ENCODE measurements at places on chromosomes 3 and 15. TPM values are rescaled to one million over a fixed set of nuclear protein-coding genes. Genes with fewer than 3 reads are reported as not detected.

C3orf20 gene
- 0.18 TPM for total RNA-seq

KBTBD13 gene
- not detected for total RNA-seq

DNA sequence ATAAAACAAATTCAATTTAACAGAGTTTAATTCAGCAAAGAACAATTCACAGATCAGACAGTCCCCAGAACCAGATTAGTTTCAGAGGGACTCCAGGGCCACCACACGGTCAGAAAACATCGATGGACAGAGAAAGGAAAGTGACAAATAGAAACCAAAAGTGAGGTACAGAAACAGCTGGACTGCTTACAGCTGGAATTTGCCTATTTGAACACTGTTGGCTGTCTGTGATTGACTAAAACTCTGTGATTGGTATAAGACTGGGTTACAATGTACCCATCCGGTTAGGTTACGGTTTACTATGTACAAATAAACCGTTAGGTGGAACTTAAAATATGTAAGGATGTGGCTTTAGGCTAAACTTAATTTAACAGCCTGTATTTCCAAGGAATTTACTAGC, 30.3 kb downstream of the MOBP start:
- DNase-seq = no peak

DNA sequence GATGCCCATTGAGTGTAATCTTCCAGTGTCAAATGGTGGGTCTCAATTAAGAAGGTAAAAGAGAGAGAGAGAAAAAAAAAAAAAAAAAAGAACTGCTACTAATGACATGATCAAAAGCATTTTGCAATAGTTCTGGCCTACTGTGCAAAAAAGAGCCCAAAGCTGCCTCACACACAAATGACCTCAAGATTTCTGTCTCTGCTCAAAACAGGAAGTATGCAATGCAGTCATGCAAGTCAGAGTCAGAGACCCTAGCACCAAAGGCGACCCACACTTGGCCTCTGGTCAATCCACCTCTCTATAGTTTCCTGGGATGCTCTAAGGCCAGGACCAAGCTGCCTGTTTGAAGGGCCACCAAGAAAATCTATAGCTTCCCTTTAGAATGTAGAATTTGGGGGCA, 323.5 kb downstream of the VPS13C start:
- DNase-seq = no peak

DNA sequence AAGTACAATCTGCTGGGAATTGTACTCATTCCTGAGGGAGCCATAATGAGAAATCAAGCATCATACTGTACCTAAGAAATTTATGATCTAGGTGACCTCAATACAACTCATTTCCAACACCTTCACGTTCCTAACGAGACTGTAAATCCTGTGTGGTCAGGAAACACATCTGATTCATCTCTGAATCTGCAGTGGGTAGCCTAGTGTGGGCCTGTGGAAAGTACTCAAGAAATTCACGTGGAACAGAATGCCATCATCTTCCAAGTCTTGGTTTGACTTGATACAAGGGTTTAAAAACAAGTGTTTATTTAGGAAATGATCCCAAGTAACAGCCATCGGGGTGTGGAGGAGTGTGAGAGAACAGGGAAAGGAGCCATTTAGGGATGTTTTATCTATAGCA, 568.9 kb downstream of the EDEM1 start:
- DNase-seq = no peak

DNA sequence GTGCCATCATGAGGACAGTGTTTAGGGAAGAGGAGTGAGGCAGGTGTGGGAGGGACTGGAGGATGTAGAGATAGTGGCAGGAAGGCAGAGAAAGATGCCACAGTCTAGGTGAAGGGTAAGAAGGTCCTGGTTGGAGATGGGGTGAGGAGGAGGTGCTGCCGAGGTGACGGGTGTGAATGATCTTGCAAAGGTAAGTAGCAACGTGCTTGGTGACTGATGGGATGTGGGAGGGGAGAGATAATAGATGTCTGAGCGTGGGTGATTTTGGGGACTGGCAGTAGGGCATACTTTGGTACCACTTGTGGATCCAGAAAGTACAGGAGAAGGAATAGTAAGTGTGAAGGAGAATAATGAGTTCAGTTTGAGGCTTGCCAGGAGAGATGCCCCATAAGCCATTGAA, 27.2 kb downstream of the EPHB3 start:
- DNase-seq = no peak

GRCh38 chr3:95474338-95474737, 1340.1 kb upstream of the EPHA6 start:
- DNase-seq = no peak

DNA sequence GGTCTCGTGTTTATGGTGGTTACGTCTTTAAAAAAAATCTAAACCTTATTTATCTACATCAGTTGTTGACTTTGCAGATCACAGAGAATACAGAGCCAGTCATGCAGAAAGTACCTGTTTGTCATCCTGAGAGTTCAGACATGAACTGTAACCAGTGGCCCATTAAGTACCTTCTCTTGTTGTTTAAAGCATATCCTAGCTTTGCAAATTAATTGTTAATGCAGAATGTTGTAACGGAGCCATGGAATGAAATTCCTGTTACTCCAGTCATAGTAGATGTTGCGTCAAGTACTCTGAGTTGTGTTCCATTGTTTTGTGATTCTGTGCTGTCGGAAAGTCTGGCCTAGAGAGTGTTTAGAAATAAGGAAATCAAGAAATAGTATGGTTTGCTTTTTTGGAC, 205.2 kb downstream of the RBMS3 start:
- DNase-seq = no peak
